ENCODE measurements at places on chromosomes 7 and 10.

- no peak for DNase-seq
Observed at GRCh38 chr7:98284335-98285036, 3.0 kb downstream of the BRI3 start.

DNA sequence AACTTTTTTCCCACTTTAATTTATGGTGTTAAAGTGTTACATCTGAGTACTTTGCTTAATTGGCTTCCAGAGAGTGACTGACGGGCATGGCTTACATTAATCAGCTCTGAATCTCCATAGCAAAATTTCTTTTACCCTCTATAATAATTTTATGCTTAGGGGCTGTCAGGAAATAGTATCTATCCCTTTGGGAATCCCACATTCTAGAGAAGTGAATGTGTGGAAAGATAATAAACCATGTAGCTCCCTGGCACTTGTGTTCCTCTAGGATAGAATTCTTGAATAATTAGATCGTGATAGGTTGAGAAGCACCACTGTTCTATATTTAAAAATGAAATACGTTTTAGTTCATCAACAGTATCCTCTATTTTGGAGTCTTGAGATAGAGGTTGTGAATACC lies 89.6 kb downstream of the DNAJB9 start:
- no peak for DNase-seq

DNA sequence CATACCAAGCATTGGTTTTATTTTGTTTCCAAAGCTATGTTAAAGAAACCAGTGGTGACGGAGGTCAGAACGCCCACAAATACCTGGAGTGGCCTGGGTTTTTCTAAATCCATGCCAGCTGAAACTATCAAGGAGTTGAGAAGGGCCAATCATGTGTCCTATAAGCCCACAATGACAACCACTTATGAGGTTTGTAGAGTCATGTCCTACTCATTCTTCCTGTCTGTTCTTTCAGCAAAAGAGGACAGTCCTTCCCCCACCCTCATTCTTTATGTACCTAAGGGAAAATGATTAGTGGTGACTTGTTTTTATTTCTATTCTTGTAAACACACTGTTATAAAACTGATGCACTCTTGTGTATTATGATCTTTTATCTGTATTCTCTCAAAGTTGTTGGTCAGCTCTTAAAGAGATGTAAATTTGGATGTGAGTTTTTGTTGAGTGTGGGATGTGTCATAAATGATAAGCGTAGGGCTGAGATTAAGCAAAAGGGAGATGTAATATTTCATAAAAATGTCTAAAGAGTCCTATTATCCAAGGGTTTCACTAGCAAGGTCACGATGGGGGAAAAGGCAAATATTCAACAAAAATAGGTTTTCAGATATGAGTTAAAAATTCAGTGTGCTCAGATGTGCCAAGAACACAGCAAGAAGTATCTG lies 294.4 kb downstream of the BICC1 start:
- no peak for DNase-seq

DNA sequence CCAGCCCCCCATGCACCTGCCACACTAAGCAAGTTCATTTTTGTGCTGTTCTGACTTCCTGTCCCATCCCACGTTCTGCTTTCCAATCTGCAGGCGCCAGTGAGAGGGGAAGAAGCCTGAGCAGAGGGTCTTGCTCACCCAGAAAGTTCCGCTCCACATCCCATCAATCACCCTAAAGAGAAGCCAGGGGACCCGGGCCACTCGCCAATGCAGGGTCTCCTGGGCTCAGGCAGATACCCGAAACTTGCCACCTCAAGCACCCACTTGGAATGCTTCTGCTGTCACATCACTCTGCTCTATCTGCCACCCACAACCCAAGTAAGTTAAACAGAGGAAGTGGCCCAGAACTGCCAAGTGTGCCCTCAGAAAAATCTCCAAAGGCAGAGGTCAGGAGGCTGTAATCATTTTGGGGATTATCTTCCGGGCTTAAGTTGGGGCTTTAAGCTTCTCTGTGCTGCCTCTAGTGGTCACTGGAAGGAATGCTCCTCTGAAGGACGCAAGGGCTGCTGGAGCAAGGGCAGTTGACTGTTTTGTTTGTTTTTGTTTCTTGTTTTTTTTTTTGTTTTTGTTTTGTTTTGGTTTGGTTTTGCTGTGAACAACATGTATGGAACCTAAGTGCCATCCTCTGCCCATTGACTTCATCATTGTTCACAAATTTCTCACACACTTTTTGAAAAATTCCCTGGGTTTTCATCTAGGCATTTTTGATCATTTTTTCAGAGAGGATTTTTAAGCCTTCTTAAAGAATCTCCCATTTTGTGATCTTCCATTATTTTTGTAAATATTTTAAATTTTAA lies 25.5 kb downstream of the PRR15 start:
- DNase-seq: no peak

- no peak for DNase-seq
Observed at GRCh38 chr10:100731407-100732240, 13.8 kb upstream of the PAX2 start.

DNA sequence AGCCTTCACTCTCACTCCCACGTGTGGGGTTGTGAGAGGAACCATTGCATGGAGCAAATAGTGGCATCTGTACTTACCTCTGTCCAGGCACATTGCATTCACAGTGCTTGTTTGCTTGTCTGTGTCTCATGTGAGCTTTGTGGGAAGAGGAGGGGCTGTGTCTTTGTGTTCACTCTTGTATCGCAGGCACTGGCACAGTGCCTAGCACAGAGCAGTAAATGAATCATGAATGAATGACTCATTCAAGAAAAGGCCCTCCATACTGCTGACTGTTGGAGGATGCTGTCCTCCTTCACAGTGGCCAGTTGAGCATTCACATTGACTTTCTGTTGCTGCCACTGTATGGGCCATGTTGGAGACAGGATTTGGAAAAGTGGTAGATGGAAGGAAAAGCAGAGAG lies 125.3 kb downstream of the SORCS3 start:
- no peak for DNase-seq

GRCh38 chr7:151342811-151343210 lies 1.2 kb downstream of the NUB1 start:
- no peak for DNase-seq

GRCh38 chr10:75030371-75030770 lies 81.1 kb upstream of the SAMD8 start:
- DNase-seq: no peak

DNA sequence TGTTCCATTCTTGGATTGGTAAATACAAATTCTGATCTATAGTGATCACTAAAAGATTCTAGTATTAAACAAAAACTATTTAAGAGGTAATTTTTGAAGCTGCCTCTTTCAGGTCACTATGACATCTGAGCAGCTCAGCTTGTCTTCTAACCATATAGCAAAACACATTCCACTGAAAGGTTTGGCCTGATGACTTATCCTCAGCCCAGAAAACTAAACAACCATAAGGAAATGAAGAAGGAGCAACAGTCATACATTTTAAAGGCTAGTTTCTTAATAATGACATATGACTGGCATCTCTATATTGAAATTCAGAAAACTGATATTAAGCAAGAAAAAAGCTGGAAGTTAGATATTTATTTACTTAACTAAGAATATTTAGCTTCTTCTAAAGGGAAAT lies 24.6 kb downstream of the NT5C2 start:
- no peak for DNase-seq

DNA sequence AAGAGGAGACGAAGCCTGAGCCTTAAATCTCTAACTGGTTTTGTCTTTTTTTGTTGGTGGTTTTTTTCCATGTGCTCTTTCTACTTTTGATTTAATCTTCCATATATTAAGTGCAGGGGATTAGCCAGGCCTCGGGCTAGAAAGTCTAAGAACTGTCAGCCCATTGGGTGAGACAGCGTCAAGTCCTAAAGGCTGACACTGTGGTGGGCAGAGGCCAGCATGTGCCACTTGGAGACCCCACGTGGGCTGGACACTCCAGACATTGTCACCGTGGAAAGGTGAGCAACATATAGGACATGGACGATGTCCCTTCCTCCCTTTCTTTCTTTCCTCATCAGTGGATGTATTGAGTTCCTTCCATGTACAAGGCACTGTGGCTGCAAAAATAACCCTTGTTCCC lies 129.3 kb downstream of the TMEM178B start:
- no peak for DNase-seq

DNA sequence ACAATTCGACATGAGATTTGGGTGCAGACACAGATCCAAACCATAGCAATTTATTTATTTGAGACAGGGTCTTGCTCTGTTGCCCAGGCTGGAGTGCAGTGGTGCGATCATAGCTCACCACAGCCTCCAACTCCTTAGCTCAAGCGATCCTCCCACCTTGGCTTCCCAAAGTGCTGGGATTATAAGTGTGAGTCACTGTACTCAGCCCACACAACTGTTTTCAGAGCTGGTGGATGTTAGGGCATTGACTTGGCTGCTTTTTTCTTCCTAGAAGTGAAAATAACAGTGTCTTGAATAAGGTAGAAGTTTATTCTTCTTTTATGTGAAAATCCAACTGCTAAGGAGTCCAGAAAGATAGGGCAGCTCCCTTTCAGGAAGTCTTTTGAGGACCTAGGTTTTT lies 132.1 kb downstream of the CCDC3 start:
- DNase-seq: no peak

Measured in cerebellar nuclear complex (tissue), 1 donor.